Thoracic aorta (tissue), 2 donors: ENCODE measurements at places on chromosomes 7 and 10.

DNA sequence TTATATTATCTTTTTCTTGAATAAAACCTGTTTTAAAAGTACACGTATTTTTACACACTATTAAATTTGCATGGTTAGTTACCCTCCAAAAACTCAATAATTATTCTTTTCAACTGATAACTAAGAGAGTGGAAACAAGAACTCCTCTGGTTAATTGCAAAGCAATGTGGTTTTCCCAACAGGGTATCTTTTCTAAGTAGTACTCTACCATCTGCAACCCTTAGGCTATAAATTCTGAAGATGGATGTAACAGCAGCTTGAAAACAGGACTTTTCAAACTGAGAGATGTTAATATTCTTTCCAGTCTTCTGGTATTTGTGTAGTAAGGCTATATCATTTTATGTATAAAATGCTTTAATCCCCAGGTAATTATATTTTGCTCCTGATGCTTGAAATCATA lies 916.1 kb upstream of the POT1 start:
- DNase-seq: no peak

DNA sequence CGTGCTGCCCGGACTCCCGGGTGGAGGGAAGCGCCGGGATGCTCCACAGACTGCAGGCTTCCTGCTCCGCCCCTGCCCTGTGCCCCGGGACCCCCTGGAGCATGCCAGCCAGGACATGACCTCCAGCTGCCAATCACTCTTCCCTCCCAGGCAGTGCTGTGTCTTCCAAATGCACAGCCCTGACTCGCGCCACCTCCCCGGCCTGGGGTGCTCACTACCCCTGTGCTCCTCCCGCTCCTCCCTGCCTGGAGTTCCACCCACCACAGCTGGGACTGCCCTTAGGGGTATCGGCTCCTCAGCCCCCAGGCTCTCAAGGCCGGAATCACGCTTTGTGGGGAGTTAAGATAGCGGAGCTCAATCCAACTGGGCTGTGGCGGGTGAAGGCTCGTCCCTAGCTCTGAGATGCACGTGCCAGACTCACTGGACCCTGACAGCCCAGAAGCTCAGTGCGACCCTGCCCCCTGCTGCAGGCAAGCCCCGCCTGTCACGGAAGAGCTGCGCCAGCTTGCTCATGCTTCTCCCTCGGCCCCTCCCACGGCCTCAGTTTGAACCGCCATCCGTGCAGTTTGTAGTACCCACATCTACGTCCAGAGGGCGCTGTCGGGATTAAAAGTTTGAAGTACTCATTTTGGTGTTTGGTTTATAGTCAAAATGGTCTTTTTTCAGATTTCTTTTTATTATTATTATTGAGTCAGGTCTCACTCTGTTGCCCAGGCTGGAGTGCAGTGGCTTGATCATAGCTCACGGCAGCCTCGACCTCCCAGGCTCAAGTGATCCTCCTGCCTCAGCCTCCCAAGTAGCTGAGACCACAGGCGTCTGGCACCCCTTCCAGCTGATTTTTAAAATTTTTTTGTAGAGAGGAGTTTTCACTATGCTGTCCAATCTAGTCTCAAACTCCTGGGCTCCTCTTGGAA lies 142.5 kb upstream of the TCERG1L start:
- DNase-seq: no peak

DNA sequence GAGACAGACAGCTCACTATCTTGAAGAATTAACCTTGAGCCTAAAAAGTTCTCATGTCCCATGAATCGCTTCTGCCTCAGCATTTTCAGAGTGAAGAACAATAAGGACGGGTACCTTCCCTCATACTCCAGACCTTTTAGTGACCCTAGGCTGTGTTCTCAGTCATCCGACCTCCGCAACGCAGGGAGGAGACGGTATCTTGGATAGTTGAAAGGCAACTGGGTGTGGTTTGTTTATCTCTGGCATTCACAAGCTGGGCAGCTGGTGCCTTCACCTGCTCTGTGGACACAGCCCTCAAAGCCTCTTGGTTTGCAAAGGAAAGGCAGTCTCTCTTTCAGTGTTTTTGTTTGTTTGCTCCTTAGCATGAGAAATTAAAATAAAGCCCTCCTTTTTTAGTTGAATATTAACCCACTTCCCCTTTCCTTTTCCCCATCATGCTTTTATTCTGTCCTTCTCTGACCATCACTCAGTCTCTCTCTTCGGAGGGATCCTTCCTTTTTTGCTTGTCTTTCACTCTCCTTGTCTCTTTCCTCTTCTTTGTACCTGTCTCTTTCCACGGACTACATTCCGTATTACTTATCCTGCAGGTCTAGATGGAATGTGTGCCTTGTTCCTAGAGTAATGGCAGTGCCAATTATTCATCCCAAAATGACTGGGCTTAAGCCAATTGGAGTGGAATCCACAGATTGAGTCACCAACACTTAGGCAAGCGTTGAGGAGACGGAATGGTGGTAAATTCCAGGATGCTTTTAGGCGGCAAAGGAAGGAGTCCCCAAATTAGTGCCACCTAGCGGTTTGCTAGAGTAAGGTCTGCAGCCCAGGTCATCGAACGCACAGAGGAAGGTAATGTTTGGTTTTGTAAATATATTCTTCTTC lies 45.8 kb downstream of the PRR15 start:
- no peak for DNase-seq

DNA sequence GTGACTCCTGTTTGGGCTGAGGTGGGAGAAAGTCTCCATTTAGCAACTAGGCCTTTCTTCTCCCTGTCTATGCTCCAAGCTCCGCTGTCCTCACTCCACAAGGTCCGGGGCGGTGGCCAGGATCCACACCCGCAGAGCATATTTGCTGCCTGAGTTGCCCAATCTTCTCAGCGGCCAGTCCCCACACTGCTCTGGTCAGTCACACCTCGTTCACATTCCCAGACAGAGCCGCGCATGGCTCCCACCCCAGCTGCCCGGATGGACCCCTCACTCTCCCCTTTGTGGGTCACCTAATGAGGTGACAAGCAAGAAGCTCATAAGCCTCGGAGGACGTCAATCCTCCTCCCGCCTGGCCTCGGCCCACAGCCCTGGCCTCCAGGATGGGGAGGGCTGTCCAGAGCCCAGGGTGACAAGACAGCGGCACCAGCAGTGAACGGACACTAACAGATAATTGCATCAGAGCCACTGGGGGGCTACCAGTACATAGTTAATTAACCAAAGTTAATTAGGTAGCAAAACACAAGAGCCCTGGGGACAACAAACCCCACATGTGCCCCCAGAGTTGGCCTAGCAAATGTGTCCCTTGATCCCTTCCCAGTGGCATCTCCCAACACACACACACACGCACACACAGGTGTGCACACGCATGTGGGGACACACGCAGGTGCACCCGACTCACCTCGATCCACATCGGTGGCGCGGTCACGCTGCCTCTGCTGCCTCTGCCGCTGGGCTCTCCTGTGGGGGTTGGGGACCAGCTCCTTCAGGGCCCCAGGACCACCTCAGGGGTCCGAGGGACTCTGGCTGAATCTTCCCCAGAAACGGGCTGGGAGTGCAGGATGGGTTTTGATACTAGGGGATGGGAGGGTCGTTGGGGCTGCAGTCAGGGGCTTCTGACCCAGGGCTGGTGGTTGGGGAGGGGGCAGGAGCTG lies 11.8 kb downstream of the EPHA1 start:
- no peak for DNase-seq

DNA sequence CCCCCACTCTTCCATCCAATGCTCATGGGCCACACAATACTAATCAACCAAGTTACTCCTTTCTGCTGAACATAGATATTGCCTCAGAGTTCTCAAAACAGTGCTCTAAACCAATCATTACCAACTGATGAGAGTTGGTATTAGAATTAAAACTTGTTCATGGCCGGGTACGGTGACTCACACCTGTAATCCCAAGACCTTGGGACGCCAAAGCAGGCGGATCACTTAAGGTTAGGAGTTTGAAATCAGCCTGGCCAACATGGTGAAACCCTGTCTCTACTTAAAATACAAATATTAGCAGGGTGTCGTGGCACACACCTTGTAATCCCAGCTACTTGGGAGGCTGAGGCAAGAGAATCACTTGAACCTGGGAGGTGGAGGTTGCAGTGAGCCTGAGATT lies 8.2 kb downstream of the TM9SF3 start:
- DNase-seq: no peak

DNA sequence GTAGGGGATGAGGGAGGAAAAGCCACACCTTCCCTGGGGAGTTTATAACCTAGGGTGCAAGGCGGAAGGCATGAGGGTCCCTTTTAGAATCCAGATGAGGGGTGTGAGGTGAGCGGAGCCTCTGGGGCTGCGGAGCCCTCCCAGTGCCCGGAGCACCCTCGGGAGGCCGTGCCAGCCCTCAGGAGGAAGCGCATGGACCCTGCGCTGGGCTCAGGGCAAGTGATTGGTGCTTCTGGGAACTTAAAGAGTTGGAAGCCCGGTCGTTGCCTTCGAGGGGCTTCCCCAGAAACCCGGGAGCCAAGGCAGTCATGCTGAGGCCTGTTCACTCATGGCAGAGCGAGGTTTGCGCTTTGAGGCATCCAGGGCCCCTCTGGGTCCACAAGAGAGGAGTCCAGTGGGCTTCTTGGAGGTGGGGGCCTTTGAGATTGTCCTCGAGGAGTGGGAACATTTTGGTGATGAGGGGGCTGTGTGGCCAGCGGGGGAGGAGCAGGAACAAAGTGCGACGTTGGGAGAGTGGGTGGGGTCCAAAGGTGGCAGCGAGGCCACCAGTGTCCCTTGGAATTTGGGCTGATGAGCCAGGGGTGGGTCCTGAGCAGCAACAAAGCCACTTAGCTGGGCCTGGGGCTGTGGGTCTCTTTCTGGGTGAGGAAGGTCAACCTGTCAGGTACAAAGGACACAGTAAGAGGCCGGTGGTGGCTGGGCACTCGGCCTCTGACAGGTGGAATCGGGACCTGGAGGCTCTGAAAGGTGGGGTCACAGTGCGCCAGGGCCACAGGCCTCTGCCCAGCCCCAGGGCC lies 79.9 kb downstream of the MKI67 start:
- no peak for DNase-seq

DNA sequence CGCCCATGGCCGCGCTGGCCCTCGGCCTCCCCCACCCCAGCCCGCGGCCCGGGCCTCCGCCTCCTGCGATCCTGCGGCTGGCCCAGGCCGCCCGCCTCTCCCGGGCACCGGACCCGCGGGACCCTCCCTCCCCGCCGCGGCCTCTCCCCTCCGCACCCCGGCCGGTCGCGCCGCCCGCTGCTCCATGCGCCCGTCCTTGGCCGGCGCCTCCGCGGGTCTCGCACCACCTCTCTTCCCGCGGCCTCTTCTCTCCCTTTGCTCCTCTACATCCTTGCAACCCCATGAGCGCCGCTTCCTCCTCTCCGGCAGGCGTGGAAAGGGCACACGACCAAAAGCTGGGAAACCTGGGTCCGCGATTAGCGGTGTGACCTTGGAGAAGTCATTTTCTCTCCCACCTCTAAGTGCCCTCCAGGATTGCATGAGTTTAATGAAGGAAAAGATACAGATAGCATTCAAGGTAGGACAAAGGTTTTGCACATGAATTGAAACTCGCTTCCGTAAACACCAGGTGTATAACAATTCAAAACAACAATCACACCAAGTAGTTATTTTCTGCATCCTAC lies 448 bp upstream of the SRPK2 start:
- no peak for DNase-seq

DNA sequence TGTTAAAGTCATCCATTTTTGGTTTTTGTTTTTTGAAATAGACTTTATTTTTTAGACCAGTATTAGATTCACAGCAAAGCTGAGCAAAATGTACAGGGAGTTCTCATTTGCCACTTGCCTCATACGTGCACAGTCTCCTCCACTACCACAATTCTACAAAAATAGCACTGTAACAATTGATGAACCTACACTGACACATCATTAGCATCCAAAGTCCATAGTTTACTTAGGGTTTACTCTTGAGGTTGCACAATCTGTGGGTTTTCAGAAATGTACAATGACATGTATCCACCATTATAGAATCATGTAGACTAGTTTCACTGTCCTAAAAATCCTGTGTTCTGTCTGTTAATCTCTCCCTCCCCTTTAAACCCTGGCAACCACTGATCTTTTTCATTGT lies 125.8 kb upstream of the PDSS1 start:
- DNase-seq: no peak

GRCh38 chr7:151868396-151869108 lies 8.4 kb downstream of the PRKAG2 start:
- no peak for DNase-seq

- DNase-seq: no peak
These were observed 569.1 kb downstream of the INHBA start for GRCh38 chr7:41133690-41134299.

- no peak for DNase-seq
These were observed 661 bp downstream of the HECTD2 start for GRCh38 chr10:91410638-91411371.

- no peak for DNase-seq
These were observed 8.7 kb upstream of the BHLHA15 start for GRCh38 chr7:98202367-98203195.
